Putamen (tissue), 1 donor: ENCODE measurements at places on chromosomes 4 and X.

DNA sequence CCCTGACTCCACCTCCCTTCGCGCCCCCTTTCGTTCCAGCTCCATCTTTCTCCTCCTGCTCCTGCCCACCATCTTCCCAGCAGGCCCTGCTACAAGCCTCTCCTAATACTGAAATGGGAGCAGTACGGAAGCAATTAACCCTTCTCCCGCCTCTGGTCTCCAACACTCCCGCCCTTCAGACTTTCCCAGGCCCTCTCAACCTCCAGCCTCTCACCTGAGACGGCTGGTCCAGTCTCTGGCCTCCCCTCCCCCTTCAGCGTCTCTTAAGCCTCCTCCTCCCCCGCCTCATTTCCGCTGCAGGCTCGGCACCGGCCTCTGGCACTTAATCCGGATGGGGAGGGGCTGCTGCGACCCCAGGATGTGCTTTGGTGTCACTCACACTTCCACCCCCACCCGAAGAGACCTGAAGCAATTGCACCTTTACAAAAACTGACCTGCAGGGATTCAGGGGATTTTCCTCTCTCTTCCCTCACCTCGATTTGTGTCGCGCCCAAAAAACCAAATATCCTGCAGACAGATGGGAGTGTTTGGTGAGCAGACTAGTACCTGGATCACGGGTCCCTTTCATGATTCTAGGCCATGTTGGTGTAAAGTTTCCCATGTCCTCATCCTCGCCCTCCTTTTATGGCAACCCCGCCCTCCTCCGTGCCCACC lies 657 bp downstream of the TCEAL8 start:
- DNase-seq = peak; percentile 48

- DNase-seq = peak; percentile 48
These were observed 79.6 kb downstream of the COMMD8 start for GRCh38 chr4:47383829-47384427.

- DNase-seq = no peak
These were observed 445.5 kb downstream of the PCDH10 start for GRCh38 chr4:133594390-133595207.

DNA sequence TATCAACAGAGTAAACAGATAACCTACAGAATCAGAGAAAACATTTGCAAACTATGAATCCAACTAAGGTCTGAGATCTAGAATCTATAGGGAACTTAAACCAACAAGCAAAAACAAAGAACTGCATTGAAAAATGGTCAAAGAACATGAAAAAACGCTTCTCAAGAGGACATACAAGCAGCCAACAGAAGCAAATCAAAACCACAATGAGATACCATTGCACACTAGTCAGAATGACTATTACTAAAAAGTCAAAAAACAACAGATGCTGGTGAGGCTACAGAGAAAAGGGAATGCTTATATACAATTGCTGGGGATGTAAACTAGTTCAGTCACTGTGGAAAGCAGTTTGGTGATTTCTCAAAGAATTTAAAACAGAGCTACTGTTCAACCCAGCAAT lies 255.7 kb downstream of the TMEM47 start:
- DNase-seq = no peak

DNA sequence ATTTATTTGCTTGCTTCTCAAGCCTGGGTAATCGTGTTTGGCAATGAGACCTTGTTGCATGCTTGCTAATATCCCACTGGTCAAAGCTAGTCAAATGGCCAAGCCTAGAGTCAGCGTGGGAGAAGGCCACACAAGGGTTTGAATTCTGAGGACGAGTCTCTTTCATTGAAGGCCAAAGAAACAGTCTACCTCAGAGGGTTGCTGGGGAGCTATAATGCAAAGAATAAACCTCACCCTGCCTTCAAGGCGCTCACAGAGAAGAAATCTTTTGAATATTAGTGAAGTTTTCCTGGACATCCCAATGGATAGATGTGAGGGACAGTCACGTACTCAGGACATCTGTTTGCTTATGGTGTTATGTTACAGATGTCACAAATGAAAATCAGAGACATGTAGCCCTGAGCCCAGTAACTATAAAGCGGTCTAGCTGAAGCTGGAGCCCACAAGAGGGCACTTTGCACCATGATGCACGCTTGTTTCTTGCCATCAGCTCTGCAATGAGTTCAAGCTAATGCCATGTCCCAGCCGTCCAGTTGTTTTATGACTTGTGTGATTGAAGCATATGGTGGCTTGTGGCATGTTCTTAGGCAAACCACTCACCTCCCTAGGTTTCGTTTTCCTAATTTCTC lies 1.1 kb upstream of the TLR3 start:
- peak; percentile 58 for DNase-seq

- no peak for DNase-seq
These were observed 262.7 kb downstream of the TMA16 start for GRCh38 chr4:163757219-163757618.

DNA sequence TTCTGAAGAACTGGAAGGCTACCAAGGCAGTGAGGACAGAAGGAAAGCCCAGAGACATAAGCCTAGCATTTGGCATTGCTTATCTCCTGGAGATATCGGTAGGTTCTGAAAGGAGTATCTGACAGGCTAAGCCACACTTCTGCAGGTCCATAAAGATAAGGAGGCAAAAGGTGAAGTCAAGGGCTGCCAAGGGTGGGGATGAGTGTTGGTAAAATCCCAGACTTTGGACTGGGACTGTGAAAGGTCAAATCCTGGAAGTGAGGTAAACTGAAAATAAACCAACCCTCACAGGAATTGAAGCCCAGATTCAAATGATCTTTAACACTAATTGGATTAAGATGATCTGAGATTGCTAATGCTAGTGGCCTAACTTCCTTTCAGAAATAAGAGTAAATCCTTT lies 27.4 kb downstream of the GK start:
- DNase-seq = no peak

DNA sequence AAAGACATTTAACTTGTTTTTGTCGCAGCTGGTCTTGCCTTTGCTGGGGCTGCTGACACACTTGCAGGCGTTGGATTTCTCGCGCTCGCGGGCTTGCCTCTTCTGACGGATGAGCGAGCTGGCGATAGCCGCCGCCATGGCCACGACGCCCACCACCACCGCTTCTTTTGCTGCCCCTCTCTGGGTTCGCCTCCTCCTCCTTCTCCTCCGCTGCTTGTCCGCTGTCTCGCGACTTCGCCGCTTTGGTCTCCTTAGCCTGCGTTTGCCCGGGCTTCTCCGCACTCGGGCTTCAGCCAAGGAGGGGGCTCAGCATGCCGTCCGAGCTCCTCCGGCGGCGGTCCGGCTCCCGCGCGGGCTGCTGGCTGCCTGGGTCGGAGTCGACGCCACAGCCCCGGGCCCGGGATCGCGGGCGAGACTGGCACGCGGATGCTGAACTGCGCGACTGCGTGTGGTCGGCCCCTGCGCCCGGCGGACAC lies 613 bp downstream of the FGF13 start:
- DNase-seq = no peak

DNA sequence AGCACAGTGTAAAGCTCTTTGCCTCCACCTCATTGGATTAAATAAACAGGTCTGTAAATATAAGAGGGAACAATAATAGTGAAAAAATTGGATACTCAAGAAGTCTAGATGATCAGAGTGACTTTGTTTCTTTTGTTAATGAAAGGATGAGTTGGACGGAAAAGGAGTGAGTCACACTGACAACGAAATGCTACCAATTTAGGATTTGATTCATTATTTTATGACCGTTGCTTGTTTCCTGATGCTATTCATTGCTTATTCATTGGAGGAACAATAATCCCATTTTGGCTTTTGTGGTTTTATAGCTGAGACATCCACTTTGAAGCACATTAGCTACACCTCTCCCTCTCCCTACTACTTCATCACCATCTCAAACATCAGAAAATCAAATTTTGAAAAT lies 74.4 kb upstream of the DYNLT3 start:
- no peak for DNase-seq

DNA sequence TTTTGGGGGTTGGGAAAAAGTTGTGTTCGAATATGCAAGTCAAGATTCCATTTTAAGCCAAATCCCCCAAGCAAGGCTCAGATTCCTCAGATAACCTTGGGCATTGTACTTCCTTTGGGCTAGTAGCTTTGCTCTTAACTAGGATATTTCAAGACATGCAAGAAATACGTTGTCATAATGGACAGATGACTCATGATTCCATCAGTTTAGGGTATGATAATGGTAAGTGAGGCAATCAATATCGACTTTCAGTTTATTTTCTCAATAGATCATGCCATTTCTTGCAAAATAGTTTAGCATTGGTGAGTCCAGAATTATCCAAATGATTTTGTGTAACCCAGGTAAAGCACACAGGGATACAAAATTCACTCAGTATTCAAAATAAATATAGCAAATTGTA lies 25.4 kb downstream of the CFAP299 start:
- no peak for DNase-seq

DNA sequence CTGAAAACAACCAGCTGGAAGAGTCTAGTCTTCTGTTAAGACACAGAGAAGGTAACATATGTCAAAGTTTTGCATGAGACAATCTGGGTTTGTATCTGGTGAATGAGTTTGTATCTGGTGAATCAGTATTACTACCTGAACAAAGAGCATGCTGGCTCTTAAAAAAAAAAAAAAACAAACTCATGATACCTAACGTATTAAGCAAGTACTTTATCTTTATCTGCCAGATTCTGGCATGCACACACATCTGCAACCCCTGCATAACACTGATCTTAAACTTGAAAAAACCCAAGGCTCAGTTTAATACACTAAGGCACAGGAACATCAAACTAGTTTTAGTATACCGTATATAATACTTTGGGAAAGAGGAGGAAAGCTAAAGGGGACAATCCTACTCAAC lies 5.8 kb downstream of the YTHDC1 start:
- no peak for DNase-seq

DNA sequence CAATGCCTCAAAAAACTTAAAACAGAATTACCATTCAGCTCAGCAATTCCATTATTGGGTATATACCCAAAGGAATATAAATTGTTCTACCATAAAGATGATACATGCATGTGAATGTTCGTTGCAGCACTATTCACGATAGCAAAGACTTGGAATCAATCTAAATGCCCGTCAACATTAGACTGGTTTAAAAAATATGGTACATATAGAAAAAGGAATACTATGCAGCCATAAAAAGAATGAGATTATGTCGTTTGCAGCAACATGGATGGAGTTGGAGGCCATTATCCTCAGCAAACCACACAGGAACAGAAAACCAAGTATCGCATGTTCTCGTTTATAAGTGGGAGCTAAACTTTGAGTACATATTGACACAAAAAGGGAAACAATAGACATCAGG lies 10.9 kb upstream of the SYNPO2 start:
- DNase-seq = no peak

- DNase-seq = no peak
These were observed 298.7 kb upstream of the EPHA5 start for GRCh38 chr4:65968831-65969558.
